Activated CD4-positive, CD25-positive, alpha-beta regulatory T cell treated with anti-CD3 and anti-CD28 coated beads, Interleukin-2, amount 50 U/mL, for 72 hours (primary cell): ENCODE measurements at places on chromosomes 3 and 15.

DNA sequence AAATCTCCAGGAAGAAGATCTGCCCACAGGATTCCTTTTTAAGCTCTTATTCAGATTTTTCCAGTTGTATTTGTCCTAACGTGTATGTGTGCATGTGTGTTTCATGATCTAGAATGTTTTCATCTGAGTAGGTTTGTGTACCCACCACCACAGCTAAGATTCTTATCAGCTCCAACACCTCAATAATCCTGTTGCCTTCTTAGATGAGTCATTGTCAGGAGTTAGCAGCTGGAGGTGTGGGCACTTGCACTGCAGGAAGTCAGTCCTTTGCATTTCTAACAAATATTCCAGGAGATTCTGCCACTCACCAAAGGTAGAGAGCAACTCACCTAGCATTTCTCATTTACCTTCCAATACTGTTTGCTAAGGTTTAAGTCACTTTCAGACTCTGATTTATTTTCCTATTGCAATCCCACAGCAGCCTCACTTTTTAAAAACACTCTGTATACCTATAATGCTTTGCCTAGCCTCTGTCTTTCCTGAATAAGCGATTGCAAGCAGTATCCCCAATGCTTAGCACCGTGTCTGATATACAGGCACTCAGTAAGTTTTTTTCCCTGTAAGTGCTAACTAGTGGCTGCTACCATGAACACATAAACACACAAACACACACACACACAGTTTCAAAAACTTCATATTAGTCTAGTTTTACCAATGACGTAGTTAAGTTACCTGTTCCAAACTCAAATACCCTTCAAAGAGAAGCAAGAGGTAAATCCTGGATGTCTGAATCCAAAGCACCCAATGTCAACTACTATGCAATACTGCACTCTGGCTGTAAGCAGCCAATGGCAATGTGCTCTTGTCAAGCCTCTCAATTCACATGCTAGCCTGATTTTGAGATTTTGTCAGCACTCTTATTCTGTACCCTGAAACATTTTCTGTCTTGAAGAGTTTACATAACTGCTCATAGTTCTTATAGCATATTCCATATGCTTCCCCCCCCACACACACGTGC lies 713.5 kb upstream of the LMCD1 start:
- no peak for DNase-seq

DNA sequence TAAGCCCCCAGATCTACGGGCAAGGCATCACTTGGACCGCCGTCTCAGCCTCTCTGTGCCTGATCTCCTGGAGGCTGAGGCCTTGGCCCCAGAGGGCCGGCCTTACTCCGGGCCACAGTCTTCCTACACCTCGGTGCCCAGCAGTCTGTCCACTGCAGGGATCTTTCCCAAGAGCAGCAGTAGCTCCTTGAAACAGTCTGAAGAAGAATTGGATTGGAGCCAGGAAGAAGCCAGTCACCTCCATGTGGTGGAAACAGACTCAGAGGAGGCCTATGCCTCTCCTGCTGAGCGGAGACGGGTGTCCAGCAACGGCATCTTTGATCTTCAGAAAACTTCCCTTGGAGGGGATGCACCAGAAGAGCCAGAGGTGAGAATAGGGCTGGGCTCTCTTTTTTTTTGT lies 67.0 kb downstream of the MCTP2 start:
- no peak for DNase-seq

- no peak for DNase-seq
Measured at GRCh38 chr3:100454677-100455076, 37.7 kb upstream of the TMEM45A start.

- no peak for DNase-seq
Measured at GRCh38 chr15:68511073-68511991, 67.5 kb upstream of the CORO2B start.

GRCh38 chr3:41710646-41711388 lies 251.1 kb downstream of the ULK4 start:
- no peak for DNase-seq

GRCh38 chr15:74220475-74221248 lies 15.5 kb upstream of the CCDC33 start:
- DNase-seq = no peak

- no peak for DNase-seq
Measured at GRCh38 chr3:191051037-191051436, 148.0 kb upstream of the OSTN start.

DNA sequence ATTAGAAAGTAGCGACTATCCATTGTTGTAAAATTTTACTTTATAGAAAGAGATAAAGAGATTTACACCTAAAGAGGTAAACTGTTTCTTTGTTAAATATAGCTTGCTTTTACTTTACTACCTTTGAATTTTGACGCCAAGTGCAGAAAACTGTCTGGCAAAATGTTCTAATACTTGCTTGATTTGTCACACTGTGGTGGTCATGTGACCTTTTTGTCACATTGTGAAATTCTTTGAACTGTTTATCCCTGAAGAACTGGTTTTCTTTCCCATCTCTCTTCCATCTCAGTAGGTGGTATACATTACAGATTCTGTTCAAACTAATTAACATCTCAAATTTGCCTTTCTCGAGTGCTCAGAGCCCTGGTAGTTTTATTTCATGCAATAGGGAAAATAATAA lies 327.4 kb downstream of the NAALADL2 start:
- DNase-seq = no peak

- no peak for DNase-seq
Measured at GRCh38 chr3:164222197-164222596, 856.1 kb downstream of the SI start.

DNA sequence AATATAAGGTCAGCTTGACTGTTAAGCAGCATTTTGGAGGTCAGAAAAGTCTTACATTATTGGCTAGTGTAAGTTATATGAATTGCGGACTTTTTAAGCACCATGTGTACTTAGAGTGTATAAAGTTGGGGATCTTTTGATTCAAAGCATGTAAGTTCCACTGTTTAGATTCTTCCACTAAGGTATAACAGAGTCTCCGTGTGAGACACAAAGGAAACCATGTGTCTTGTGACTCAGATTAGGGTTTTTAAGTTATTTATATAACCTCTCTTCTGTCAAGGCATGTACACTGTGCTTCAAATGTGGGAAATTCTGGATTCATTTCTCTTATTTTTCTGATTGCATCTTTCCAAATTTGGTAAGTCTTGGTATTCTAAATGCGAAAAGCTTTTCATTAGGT lies 143.5 kb upstream of the SOX2 start:
- no peak for DNase-seq

- DNase-seq = no peak
Measured at GRCh38 chr3:25438791-25439555, 10.9 kb downstream of the RARB start.

GRCh38 chr15:73982222-73982962 lies 9.7 kb downstream of the STOML1 start:
- DNase-seq = no peak

DNA sequence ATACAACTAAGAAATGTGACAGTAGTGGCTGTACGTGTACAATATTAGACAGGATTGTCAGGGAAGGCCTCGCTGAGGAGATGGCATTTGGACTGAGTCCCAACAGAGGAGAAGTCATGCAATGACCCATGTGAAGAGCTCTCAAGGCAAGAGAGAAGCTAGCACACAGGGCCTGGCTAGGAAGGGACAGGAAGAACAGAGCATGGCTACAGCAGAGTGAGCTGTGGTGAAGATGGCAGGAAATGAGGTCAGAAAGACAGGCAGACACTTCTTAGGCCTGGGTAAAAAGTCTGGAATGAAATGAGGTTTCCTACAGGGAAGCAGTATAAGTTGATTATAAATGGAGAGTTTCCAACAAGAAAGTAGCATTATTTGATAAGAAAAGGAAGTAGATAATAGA lies 33.2 kb upstream of the LEKR1 start:
- DNase-seq = no peak

DNA sequence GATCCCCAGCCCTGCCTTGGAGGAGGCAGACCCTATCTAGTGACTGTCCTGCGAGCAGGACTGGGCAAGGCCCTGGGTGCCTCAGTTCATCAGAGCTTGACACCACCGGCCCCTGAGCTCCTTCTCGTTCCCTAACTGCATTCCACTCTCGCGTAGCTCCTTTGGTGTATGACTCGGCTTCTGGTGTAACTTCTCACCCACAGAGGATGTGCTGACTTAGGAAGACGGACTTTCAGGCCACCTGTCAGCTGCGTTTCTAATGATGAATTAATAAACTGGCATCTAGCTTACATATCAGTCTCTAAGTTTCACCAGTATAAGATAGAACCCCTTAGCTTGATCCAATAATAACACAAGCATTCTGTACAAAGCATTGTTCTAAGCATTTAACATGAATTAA lies 17.5 kb downstream of the ABCF3 start:
- no peak for DNase-seq

DNA sequence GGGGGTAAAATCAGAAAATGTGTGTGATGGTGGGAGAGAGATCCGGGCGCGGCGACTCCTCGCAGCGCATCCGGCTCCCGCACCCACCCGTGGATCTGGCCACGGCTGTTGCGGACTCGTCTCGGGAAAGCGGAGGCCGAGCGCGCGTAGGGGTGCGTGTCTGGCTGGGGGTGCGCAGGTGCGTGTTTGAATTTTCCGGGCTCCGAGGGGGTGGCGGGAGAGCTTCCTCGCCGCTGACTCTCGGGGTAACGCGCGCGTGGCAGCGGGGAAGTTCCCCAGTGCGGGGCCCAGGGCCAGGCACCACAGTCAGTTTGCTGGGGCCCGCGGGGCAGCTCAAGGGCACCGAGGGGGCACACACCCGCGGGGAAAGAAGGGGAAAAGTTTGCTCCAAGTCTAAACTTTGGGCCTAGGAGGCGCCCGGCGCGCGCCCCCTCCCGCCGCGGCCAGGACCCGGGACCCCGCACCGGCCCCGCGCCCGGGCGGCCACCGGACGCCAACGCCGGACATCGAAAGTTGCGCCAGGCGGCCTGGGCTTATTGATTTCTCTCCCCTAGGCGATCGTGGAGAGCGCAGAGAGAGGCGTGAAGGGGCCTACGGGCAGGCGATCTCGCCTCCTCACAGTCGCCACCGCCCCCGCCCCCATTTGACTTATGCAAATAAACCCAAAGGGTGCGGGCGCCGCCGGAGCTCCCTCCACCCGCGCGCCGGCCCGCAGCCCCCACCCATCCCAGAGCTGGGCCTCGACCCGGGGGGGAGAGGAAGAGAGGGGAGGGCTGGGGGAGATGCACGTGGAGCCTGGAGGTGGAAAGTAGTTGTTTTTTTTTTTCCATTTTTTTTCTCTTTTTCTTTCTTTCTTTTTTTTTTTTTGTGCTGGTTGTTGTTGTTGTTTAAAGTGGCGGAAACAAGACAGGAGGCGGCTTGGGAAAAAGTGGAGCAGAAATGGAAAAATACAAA lies 639 bp downstream of the FOXP1 start:
- DNase-seq = peak; percentile 74

- DNase-seq = no peak
Measured at GRCh38 chr3:30511524-30512251, 94.7 kb upstream of the TGFBR2 start.

GRCh38 chr15:99324082-99324620 lies 72.9 kb downstream of the LRRC28 start:
- DNase-seq = no peak

DNA sequence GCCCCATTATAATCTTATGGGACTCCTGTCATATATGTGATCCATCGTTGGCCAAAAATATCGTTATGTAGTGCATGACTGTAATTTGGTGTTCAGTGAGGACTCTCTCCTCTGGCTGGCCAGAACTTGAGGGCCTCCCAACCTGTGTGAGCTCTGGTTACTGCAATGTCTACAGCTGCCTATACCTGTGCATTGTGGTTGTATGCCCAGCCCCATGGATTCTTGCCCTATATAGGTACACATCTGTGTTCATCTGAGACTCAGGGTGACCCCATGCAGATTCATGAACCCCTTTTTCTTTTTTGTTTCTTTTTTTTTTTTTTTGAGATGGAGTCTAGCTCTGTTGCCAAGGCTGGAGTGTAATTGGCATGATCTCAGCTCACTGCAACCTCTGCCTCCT lies 32.6 kb upstream of the KLF13 start:
- no peak for DNase-seq

DNA sequence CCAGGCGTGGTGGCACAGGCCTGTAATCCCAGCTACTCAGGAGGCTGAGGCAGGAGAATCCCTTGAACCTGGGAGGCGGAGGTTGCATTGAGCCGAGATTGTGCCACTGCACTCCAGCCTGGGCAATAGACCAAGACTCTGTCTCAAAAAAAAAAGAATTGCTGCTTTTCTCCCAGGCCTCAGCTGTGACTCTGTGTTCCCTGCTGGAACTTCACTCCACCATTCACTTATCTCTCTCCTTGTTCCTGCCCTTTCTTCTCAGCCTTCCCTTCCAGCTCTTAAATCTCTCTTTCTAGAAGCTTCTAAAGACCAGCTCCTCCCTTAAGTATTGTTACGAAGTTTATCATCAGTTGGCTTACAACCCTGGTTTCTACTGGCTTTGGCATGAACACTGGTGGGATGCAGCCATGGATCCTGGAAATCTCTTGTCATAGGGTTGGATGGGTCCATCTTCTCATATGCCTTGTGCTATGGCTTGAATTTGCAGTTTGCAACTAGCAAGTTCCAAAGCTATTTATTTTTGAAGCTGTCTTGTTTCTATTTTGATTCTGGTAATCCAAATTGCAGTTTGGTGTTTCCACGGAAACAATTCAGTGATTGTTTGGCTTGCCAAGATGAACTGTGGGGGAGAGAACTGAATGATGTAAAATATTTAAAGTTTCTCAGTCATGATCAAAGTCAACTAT lies 10.5 kb downstream of the C3orf62 start:
- DNase-seq = no peak

GRCh38 chr3:35322070-35322469 lies 317.3 kb upstream of the ARPP21 start:
- no peak for DNase-seq

DNA sequence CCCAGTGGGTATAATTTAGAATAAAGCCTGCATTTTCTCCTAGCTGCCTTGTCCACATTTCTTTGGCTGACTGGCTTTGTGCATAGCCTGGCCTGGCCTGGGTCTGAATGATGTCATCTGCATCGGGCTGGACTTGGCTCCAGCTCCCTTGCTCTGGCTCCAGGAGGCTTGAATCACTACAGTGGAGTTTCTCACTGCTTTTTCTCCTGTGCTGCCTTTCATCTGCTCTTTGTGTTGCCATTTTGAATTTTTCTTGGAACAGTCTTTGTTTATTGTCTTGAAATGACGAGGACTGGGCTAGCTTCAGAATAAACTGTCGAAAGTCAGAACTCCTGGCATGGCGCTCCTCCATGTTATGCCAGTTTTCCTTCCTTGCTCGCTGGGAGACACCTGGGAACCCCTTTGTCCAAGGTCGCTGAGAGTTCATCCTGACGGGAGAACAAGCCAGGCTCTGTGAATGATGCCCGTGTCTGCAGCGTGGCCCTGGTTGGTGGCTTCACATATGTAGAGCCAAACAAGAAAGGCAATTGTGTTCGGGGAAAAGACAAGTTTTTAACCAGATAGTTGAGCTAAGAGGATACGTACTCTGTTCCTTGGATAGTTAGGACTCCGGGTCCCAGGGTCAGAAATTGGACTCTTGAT lies 258.9 kb downstream of the PDZRN3 start:
- no peak for DNase-seq

GRCh38 chr3:181457756-181458155 lies 254.0 kb upstream of the SOX2 start:
- DNase-seq = no peak

GRCh38 chr3:86923071-86923491 lies 67.9 kb downstream of the VGLL3 start:
- DNase-seq = no peak
